ENCODE measurements at places on chromosomes 5 and 9. TPM values are rescaled to one million over a fixed set of nuclear protein-coding genes. Genes with fewer than 3 reads are reported as not detected.

C9orf78 gene
- 19.3 TPM for total RNA-seq

THBS4 gene
- total RNA-seq, result under 0.01 TPM

PCA3 gene
- total RNA-seq, result not detected

MXD3 gene
- 9.1 TPM for total RNA-seq

PCDHB5 gene
- total RNA-seq, result 0.32 TPM

SPARC gene
- 2,230 TPM for total RNA-seq

ORM1 gene
- not detected for total RNA-seq

CAVIN4 gene
- total RNA-seq, result 1.3 TPM

PCDHA13 gene
- under 0.01 TPM for total RNA-seq
